Mesothelial cell of epicardium (in vitro differentiated cells): ENCODE measurements at places on chromosomes 2 and 18. TPM values are rescaled to one million over a fixed set of nuclear protein-coding genes. Genes with fewer than 3 reads are reported as not detected.
A peak's percentile ranks its signal among the peaks of the same experiment; 100 is the strongest.

ASXL3 gene
- 34.0 to 36.7 TPM (median 36.0 TPM) in 3 replicates for total RNA-seq

PDCD1 gene
- not detected in 3 replicates for total RNA-seq

NAT8 gene
- total RNA-seq: not detected in 3 replicates

SLC4A3 gene
- 23.6 to 25.7 TPM (median 25.7 TPM) in 3 replicates for total RNA-seq

HOXD9 gene
- total RNA-seq: 0.93 to 1.2 TPM (median 1.1 TPM) in 3 replicates

INHA gene
- total RNA-seq: 3.0 to 3.7 TPM (median 3.6 TPM) in 3 replicates

SMIM21 gene
- not detected in 3 replicates for total RNA-seq

DNA sequence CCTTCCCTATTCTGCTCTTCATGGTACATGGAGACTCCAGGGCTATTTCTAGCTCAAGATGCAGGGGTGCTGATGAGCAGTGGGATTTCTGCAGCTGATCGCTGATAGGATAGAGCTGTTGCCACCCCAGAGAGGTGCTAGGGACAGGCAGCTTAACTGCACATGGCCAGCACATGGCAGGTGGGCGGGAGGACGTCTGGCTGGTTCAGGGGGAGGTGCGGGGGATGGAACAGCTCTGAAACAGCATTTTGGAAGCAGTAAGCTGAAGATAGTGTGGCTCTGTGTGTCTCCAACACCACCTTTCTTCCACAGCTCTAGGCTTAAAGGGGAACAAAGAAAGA, 151.9 kb upstream of the PELI1 start:
- H3K4me3 ChIP-seq: no peak overlapping the region
- no peak overlapping the region for H3K27ac ChIP-seq
- peaks cover 10% of the 10 kb centered on the region for H3K4me1 ChIP-seq
- H3K36me3 ChIP-seq: no peaks in the 10 kb centered on the region
- H3K27me3 ChIP-seq: no peaks in the 10 kb centered on the region

GRCh38 chr2:238652053-238652770, 195.7 kb upstream of the TWIST2 start:
- DNase-seq: no peak
- H3K4me1 ChIP-seq: peaks cover 33% of the 10 kb centered on the region
- no peaks in the 10 kb centered on the region for H3K27me3 ChIP-seq
- H3K4me3 ChIP-seq: no peak overlapping the region
- H3K36me3 ChIP-seq: no peaks in the 10 kb centered on the region

DNA sequence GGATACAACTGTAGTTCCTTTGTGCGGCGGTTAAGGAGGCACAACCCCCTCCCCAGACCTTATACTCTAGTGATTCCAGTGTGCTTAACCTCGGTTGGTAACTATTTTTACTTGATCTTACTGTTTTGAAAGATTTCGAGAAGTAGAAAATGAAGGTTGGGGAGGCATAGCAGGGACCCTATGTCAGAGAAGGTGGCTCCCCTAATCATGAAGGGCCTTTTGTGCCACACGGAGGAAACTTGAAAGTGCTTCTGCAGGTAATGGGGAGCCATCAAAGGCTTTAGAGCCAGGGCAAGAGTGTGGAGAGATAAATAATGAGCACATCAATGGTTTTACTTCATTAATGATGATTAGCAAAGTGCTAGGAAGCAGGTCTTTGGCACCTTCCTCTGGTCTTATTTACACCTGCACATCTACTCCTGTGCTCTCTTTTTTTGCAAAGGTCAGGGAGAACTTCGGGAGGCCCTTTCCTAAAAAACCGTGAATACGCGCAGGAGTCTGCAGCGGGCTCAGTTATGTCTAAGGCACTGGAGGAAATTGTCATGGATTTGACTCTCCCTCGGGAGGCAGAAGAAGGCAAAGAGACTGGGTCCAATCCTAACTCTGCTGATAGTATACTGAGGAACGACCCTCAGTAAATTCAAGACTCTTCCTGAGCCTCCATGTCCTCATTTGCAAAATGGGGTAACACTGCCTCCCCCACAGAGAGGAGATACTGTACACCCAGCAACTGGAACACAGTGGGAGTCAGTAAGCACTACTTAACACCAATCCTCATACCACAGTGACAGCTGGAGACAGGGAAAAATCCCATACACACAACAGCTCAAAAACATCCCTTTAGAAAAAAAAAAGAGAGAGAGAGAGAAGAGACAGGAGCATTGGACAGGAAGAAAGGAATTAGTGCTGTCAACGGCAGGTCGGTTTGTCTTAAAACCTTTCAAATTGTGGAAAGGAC, 81.6 kb downstream of the DDX1 start:
- H3K36me3 ChIP-seq: no peaks in the 10 kb centered on the region
- H3K27ac ChIP-seq: peak overlapping the region; percentile 96
- no peak for DNase-seq
- H3K4me3 ChIP-seq: no peak overlapping the region
- peaks cover 57% of the 10 kb centered on the region for H3K4me1 ChIP-seq
- H3K27me3 ChIP-seq: no peaks in the 10 kb centered on the region

DNA sequence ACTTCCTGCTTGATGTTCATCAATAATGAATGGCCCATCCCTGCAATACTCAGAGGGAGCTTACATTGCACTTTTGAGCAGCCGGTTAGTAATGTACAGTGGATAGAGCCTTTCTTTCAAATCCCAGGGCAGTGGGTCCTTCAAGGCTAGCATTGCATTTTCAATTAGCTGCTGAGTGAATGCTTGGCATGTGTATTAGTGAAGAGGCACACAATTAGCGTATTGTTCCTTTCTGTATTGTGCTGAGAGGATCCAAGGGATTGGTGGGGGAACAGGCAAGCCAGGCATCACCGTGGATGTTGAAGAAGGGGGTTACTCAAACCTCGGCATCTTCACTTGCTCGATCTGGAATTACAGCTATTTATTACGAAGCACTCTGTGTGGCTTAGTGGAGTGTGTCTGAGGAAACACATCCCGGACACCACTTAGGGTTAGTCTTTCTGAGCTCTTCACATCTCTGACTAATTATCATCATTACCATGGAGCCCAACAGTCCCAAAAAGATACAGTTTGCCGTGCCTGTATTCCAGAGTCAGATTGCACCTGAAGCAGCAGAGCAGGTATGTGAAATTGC, at the start of gene PPP1R1C:
TSS of gene PPP1R1C (plus strand) at position 222 of the 574 bp plus-strand sequence. CDS start at position 480, 258 bp downstream.
- H3K4me3 ChIP-seq: no peak within 1 kb of the TSS
- no peaks in the 10 kb centered on the region for H3K4me1 ChIP-seq
- no peak within 1 kb of the TSS for H3K27ac ChIP-seq
- H3K27me3 ChIP-seq: no peaks in the 10 kb centered on the region
- DNase-seq: no peak

DNA sequence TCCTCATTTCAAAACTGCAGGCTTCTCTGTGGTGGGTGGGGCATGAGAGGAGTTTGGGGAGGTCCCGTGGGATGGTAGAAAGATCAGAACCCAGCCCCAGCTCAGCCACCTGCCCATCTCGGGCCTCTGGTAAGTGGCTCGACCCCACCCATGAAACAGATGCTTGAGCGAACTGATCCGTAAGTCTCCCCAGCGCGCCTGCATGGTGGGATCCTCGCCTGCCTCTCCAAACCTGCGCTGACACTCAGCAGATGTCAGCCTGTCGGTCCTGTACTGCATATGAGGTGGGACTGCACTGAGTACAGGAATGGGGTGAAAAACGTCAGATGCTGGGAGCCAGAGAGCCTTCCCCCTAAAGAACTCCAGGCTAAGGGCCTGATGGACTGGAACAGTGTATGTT, 15.9 kb upstream of the RPL31 start:
- no peaks in the 10 kb centered on the region for H3K36me3 ChIP-seq
- H3K27ac ChIP-seq: no peak overlapping the region
- no peak overlapping the region for H3K4me3 ChIP-seq
- peaks cover 2% of the 10 kb centered on the region for H3K27me3 ChIP-seq

- H3K36me3 ChIP-seq: no peaks in the 10 kb centered on the region
- H3K4me1 ChIP-seq: no peaks in the 10 kb centered on the region
- no peak overlapping the region for H3K27ac ChIP-seq
- no peak for DNase-seq
- H3K27me3 ChIP-seq: peaks cover 3% of the 10 kb centered on the region
These were observed 225.7 kb upstream of the ST6GAL2 start for GRCh38 chr2:107111623-107112022.

- H3K36me3 ChIP-seq: no peaks in the 10 kb centered on the region
- DNase-seq: no peak
- no peak overlapping the region for H3K4me3 ChIP-seq
- peaks cover 44% of the 10 kb centered on the region for H3K4me1 ChIP-seq
- H3K27me3 ChIP-seq: no peaks in the 10 kb centered on the region
- H3K27ac ChIP-seq: no peak overlapping the region
These were observed 102.6 kb downstream of the DYSF start for GRCh38 chr2:71555798-71556454.

GRCh38 chr18:24790347-24790746, 329.9 kb downstream of the HRH4 start:
- no peaks in the 10 kb centered on the region for H3K27me3 ChIP-seq
- no peak for DNase-seq
- no peak overlapping the region for H3K4me3 ChIP-seq
- H3K27ac ChIP-seq: no peak overlapping the region

DNA sequence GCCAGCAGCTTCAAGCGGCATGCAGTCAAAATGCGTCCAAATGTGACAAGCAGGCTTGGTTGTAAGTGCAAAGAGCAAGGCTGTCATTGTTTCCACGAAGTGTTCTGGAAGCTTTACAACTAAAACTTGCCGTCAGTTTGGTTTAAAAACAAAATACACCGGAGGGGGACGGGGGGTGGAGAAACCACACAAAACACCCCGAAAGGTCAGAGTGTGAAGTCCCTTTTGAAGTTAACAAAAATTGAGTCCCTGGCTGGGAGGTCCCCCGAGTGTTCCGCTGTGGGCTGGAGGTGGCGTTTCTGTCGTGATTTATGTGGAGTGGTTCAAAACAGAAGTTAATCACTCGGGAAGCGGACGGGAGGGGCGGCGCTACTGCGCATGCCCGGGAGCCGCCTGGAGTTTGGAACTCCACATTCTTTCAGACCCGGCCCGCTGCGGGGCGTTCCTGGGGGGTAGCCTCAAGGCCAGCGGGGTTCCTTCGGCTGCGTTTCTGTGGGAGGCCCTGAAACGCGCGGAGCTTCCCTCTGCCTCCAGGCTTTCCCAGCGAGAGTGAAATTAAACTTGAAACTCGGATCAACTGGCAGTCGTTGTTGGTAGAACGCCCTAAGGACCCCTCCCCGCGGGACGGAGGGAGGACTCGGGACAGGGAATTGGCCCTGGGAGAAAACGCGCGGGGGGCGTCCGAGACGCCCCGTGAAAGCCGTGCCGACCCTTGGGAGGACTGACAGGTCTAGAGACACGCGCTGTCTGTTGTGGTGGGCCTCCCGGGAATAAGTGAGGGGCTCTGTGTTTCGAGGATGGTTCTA, 1.4 kb downstream of the TGIF1 start:
- H3K4me3 ChIP-seq: peak overlapping the region; percentile 96
- DNase-seq: peak; percentile 87
- peaks cover 51% of the 10 kb centered on the region for H3K4me1 ChIP-seq

DNA sequence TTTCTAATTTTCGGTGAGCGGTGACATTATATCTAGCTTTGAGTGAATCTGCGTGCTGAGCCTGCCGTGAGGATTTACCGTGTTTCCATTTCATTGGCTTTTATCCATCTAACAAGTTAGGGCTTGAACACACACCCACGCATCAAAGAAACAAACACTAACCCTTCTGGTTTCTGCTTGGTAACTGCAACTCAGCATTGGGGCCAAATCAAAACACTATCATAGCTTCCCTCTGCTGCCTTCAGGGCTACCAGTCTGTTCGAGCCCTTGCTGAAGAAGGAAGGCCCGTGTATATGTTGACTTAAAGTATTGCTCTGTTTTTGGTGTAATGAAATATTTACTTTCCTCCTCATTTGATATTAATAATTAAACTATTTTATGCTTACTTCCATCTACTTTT, 227.2 kb downstream of the PHLPP1 start:
- H3K4me1 ChIP-seq: peaks cover 32% of the 10 kb centered on the region
- peak overlapping the region; percentile 51 for H3K27ac ChIP-seq
- H3K27me3 ChIP-seq: no peaks in the 10 kb centered on the region
- H3K36me3 ChIP-seq: peaks cover 10% of the 10 kb centered on the region
- H3K4me3 ChIP-seq: no peak overlapping the region

DNA sequence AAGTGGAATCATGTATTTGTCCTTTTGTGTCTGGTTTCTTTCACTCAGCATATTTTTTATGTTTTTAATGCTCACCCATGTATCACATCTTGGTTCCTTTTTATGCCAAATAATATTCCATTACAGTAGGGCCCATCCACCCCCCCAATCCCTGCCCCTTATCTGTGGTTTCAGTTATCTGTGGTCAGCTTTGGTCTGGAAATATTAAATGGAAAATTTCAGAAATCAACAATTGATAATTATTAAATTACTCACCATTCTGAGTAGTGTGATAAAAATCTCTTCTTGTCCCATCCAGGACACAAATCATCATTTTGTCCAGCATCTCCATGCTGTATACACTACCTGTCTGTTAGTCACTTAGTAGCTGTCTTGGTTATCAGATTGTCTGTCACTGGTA, 66.7 kb downstream of the BIRC6 start:
- peaks cover 17% of the 10 kb centered on the region for H3K4me1 ChIP-seq
- no peak for DNase-seq
- peaks cover 6% of the 10 kb centered on the region for H3K36me3 ChIP-seq
- H3K27ac ChIP-seq: no peak overlapping the region

- no peak overlapping the region for H3K4me3 ChIP-seq
- peaks cover 13% of the 10 kb centered on the region for H3K4me1 ChIP-seq
- peaks cover 57% of the 10 kb centered on the region for H3K27me3 ChIP-seq
- H3K27ac ChIP-seq: no peak overlapping the region
- DNase-seq: no peak
These were observed 3.9 kb upstream of the MLPH start for GRCh38 chr2:237483018-237483731.

- DNase-seq: no peak
- H3K27me3 ChIP-seq: no peaks in the 10 kb centered on the region
- no peaks in the 10 kb centered on the region for H3K36me3 ChIP-seq
These were observed 225.1 kb upstream of the ITGA4 start for GRCh38 chr2:181231886-181232621.

- H3K4me3 ChIP-seq: no peak overlapping the region
- DNase-seq: no peak
- H3K4me1 ChIP-seq: peaks cover 13% of the 10 kb centered on the region
- no peak overlapping the region for H3K27ac ChIP-seq
These were observed 88.2 kb upstream of the RAPGEF4 start for GRCh38 chr2:172647439-172647838.

DNA sequence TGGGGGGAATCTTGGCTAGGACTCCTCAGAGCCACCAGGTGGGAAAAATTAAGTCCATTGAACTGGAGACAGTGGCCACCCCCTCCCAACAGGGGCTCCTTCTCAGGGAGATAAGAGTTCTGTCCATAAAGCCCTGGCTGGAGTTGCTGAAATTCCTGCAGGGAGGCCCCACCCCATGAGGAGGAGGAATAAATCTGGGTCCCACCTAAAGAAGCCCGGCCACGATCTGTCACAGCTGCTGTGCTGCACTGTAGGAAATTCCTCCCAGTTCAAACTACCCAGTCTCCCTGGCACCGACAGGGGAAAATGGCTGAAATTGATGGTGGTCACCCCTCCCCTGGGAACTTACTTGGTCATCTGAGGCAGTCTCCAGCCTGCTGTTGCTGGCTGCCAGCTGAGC, 215.0 kb downstream of the THSD7B start:
- no peak for DNase-seq
- H3K4me3 ChIP-seq: no peak overlapping the region
- H3K36me3 ChIP-seq: no peaks in the 10 kb centered on the region
- no peaks in the 10 kb centered on the region for H3K4me1 ChIP-seq
